ENCODE measurements at places on chromosomes 7 and 10.

GRCh38 chr10:86686972-86687371, 18.7 kb downstream of the LDB3 start:
- DNase-seq: no peak

DNA sequence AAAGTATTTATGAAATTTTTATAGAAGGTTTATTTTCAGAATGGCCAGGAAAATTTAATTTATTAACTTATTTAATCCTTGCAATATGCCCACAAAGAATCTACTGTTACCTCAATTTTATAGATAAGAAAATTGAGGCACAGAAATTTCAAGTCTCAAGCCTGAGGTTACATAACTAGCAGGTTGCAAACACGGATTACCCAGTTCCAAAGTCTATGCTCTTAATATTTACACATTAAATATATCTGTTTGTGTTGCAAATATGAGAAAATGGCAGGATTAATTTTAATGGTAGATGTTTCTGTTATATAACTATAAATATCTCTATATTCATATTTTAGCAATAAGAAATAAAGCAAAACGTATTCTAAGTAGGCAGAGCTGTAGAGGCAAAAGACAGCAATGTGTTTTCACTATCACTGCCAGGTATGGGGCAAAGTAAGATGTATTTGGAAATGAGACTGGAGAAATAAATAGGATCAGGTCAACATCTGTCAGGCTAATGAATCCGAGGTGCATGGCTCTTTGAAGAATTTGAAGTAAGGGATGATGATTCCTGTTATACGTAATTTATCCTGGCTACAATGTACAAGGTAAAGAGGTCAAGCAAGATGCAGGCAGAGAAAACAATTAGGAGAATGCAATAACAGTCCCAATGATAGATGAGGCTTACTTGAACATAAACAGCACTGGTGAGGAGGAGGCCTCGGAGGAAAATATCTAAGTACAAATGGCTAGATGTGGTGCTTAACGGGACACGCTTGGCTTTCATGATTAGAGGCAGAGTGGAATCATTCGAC, 354.1 kb upstream of the VSTM2A start:
- no peak for DNase-seq

- DNase-seq: no peak
Measured at GRCh38 chr7:68243128-68243527, 1246.5 kb downstream of the TYW1 start.

- no peak for DNase-seq
Measured at GRCh38 chr7:153503093-153503492, 549.1 kb upstream of the DPP6 start.

DNA sequence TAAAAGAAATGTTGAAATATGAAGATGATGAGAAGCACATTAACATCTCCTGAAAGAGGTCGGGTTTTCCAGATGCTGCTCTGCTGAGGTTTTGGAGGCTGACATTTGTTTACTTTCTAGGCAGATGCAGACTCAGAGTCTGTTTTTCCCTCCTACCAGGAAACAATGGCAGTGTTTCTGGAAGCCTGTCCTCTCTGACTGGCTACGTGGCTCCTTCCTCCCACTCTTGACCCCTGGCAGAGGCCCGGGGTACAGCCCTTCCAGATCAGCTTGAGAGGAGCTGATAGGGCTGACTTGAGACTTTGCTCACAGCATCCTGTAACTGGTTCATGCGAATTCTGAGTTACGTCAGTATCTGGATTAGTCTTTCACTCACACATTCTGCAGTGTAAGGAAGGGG, 41.1 kb upstream of the IL15RA start:
- no peak for DNase-seq

- no peak for DNase-seq
Measured at GRCh38 chr10:121078036-121078435, 226.9 kb downstream of the WDR11 start.

GRCh38 chr7:149285603-149286002, 23.6 kb downstream of the ZNF783 start:
- DNase-seq: no peak

- DNase-seq: no peak
Measured at GRCh38 chr10:80603516-80603915, 65.8 kb downstream of the SH2D4B start.

DNA sequence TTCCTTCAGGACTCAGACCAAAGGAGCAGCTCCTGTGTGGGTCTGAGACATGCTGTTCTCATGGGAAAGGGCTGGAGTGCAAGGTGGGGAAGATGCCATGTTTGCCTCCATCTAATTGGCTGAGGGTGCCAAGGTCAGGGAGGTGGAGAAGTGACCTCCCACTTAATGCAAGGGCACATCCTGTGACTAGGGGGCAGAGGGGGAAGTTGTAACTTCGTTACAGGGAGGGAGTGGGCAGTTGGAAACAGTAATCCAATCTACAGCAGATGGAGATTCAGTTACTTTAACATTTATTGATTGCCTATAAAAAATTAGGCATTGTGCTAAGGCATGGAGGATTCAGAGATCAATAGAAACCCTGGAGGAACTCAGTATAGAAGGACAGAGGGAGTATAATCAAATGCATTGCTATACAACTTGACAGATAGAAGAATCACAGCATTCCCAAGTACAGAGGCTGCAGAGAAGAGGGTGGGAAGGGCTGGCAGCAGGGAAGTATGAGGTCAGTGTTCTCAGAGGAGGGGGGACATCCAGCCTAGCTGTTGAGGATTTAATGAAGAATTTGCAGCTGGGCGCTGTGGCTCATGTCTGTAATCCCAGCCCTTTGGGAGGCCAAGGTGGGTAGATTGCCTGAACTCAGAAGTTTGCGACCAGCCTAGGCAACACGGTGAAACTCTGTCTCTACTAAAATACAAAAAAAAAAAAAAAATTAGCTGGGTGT, 75.9 kb downstream of the CCNY start:
- DNase-seq: no peak

DNA sequence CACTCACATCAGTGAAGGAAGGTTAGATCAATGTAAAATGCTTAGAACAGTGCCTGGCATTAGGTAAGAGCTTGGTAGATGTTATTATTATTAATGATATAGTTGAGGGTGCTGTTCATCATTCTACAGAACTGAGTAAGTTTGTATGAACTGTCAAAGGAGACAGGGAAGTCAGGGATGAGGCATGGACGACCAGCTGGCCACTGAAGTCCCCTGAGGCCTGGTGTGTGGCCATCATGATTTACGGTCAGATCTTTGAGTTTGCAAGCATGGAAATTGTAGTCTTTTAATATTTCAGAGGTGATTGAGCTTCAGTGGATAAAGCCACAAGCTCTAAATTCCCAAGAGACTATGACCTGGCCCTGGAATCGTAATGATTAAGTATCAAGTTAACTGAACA, 6.9 kb downstream of the ARMC3 start:
- no peak for DNase-seq

DNA sequence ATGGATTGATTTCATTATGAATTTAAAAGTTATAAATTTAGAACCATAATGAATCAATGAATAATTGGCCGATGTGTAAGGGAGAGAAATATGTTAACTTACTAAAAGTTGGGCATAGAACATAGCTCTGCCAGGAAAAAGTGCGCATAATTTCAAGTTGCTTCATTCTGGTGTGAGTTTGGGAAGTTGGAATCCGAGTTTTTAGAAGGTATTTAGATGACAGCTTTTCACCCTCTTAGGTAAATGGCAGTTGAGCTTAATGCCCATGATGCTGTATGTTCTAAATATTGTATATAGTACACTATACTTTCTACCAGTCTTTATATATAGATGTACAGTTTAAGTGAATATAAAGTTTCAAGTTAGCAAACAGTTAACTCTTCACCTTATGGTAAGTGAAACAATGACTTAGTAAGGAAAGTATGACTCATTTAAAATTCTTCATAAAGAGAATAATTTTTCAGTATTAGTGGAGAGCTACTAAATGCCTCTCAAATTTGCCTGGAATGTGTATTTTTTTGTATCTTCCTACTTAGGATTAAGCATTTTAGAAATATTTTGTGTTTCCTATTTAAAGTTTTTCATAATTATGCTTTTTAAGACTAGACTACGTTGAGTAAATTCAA, 1.6 kb downstream of the C1GALT1 start:
- DNase-seq: no peak

DNA sequence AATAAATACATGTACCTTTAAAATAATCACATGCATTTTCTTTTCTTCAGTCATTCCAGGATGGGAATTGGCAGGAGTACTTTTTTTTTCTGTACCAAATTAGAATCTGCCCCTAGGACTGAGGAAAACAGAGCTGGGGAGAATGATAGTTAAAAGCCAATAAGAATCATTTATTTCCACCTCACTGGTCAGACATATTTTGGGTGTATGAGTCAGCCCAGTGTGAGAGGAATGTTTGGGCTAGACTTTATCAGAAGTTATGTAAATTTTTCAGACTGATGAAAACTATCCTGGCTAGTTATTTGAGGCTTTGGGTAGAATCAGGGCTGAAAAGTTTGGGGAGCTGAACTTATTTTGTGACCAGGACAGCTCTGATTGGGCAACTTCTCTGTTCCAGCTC, 303.1 kb upstream of the NPSR1 start:
- DNase-seq: no peak

GRCh38 chr10:33137356-33138005, 179.5 kb upstream of the ITGB1 start:
- no peak for DNase-seq

DNA sequence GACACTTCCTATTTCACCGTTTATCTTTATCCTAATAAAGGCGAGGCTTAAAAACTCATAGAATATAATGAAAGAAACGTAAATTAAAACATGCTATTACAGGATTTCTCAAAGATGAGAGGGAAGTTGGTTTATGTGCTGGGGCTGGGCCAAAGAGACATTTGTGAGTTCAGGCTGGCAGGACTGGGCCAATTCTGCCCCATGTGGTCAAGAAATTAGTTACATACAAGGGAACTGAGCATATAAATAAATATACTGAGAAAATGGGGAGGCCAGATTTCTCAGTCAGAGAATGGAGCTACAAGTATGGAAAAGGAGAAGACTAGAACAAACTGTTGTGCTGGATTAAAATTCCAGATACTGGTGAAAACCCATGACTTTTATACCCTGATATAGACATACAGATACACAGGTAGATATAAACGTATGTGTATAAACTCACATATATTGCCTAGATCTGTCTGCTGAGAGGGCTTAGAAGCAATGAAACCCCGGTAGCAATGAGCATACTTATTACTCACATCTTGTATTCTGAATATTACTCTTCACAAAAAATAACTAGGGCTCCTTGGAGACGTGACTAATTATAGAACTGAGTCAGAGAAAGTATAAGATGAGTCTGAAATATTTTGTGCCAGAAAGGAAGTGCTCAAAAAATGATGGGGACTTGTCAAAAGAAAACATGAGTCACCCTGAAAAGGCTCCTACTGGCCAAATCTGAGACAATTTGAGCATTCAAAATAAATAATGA, 155.7 kb upstream of the FGFR2 start:
- no peak for DNase-seq

Data from stimulated activated CD4-positive, alpha-beta T cell treated with anti-CD3 and anti-CD28 coated beads, Interleukin-12 subunit alpha, Interleukin-12 subunit beta, amount 100 ng/mL, for 48 hours (primary cell).